ENCODE measurements at places on chromosomes 5 and 9.

GRCh38 chr9:13962006-13962405 is 351.9 kb downstream of the NFIB start:
- H3K27ac ChIP-seq: no peak overlapping the region
- H3K4me3 ChIP-seq: no peak overlapping the region
- H3K4me1 ChIP-seq: no peaks in the 10 kb centered on the region
- no peaks in the 10 kb centered on the region for H3K36me3 ChIP-seq
- H3K27me3 ChIP-seq: no peaks in the 10 kb centered on the region
- DNase-seq: no peak

GRCh38 chr5:60382716-60383115 is 317.2 kb downstream of the DEPDC1B start:
- no peaks in the 10 kb centered on the region for H3K4me1 ChIP-seq
- H3K27ac ChIP-seq: no peak overlapping the region
- no peak for DNase-seq
- no peak overlapping the region for H3K4me3 ChIP-seq

DNA sequence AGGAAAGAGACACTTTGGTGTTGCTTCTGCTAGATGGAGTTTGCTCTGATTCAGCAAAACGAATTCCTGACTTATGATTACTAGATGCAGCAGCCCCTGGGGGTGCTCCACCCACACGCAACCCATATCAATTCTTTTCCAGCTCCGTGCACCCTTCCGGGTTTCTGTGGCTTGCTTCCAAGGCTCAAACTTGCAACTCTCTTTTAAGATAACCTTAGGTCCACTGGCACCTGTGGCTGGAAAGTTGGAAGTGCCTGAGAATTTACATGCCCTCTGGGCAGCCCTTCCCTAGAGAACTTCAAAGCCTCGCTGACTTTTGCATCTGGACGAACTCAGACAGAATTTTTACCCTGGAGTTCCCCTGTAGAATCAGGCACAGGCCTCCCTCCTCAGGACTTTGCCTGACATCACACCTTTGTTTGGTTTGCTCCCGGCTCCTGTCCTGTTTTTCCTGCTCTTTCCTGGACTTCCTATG is 224.9 kb downstream of the SNX18 start:
- H3K36me3 ChIP-seq: no peaks in the 10 kb centered on the region
- DNase-seq: no peak
- H3K4me3 ChIP-seq: no peak overlapping the region
- H3K27ac ChIP-seq: no peak overlapping the region
- H3K27me3 ChIP-seq: no peaks in the 10 kb centered on the region
- H3K4me1 ChIP-seq: no peaks in the 10 kb centered on the region

- peak overlapping the region; percentile 62 for H3K27ac ChIP-seq
- no peaks in the 10 kb centered on the region for H3K4me1 ChIP-seq
- no peaks in the 10 kb centered on the region for H3K36me3 ChIP-seq
- H3K27me3 ChIP-seq: no peaks in the 10 kb centered on the region
- DNase-seq: peak; percentile 67
These were observed 1.5 kb upstream of the IL17B start for GRCh38 chr5:149380466-149381121.

DNA sequence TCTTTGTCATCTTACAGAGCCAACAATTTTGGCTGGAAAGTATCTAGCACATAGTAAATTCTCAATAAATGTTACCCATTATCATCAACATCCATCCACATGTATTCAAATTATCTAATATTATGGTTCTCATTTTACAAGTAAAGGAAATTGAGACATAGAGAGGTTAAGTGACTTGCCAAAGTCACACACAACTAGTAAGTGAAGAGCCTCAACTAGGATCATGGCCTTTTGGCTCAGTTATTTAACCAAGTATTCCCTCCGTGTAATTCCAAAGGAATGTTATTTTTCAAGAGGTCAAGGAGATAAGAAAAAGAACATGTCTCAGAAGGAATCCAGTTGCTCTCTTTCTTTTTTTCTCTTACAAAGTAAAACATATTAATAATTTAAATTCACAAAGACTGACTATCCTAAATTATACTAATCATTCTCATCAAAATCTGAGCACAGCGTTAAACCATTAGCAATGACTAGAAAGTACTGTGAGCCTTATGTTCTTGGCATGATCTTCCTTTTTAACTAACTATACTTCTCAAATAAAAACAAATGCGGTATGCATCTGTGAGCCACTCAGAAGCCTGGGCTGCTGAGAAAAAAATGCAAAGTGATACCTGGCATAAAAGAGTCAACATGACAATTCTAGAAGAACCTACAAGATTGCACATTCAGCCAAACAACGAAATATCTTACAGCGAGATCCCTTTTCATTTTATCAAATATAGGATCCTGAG is 350.9 kb downstream of the GLIS3 start:
- no peak for DNase-seq
- H3K36me3 ChIP-seq: no peaks in the 10 kb centered on the region
- H3K4me3 ChIP-seq: no peak overlapping the region
- H3K27ac ChIP-seq: no peak overlapping the region

DNA sequence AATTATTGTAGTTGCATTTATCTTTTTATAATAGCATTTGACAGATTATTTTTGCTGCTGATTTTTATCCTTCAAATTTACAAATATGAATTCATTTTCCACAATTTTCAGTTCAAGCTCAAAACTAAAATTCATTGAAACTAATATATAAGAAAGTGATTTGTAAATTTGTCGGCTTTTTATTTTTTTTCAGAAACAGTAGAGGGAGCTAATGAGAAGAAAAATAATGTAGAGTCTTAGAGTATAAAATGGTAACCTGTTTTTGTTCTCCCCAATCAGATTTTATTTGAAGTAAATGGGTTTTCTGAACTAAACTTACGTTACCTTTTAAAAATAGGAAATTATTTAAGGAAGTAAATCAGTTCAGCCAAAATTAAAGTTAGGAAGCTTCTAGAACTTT is 19.2 kb downstream of the PRRC1 start:
- no peaks in the 10 kb centered on the region for H3K27me3 ChIP-seq
- H3K36me3 ChIP-seq: no peaks in the 10 kb centered on the region
- H3K4me1 ChIP-seq: no peaks in the 10 kb centered on the region
- no peak overlapping the region for H3K27ac ChIP-seq

DNA sequence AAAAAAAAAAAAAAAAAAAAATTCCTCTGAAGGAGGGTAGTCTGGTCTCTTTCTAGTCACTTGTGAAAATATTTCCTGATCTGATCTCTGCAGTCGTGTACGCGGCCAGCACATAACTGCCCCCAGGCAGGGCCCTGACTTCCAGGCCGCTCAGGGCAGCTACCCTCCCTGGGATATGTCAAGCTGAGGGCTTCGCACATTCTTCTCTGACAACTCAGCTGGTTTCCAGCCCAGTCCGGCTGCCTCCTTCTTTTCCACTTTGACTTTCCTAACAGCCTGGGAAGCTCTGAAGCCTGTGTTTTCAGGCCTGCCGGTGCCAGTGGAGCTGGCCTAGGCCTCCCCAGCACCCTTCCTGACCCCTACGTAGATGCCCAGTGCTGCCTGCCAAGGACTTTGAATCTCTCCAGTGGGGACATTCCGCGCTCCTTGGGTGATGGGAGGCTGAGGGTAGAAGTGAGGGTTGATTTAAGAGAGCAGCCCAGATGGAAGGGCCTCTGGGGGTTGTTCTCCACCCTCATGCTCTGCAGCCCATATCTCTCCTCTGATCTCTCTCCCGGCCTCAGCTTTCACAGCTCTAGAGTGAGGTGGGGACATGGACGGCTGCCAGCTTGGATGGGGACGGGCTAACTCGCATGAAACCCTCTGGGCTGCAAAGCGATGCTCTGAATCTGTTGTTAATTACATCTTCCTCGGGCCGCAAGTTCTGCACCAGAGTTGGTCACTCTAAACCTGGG is 20.7 kb downstream of the COL5A1 start:
- H3K27me3 ChIP-seq: no peaks in the 10 kb centered on the region
- no peak for DNase-seq
- no peaks in the 10 kb centered on the region for H3K4me1 ChIP-seq
- no peak overlapping the region for H3K4me3 ChIP-seq

DNA sequence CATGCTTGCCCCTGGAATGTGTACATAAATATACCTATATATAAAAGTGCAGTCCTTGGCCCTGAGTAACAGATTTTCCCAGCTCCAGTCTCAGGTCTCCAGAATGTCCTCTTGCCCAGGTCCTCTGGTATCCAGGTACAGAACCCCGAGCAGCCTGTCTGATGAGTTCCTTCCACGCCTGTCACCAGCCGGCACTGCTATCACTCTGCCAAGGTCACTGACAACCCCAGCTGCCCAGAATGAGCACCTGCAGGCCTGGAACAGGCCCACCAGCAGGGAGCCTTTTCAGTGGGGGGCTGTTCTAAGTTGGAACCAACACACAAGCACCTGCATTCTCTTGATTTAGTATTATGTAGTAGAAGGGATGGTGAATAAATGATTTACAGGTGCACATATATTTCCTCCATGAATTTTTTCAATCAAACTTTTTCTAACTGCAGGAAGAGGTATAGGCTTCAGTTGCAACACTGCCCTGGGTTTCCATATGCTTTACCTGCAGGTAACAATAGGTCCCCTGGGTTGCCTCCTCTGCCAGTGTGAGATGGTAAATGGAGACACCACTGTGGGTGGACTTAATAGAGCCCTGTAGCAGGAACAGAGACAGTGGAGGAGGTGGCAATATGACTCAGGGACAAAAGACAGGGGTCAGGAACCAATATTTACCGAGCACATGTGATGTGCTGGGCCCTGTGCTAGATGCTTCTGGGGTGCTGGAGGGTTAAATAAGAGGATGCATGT is 291.9 kb downstream of the SPOCK1 start:
- H3K4me3 ChIP-seq: no peak overlapping the region
- no peak for DNase-seq
- H3K36me3 ChIP-seq: no peaks in the 10 kb centered on the region
- H3K27ac ChIP-seq: no peak overlapping the region

DNA sequence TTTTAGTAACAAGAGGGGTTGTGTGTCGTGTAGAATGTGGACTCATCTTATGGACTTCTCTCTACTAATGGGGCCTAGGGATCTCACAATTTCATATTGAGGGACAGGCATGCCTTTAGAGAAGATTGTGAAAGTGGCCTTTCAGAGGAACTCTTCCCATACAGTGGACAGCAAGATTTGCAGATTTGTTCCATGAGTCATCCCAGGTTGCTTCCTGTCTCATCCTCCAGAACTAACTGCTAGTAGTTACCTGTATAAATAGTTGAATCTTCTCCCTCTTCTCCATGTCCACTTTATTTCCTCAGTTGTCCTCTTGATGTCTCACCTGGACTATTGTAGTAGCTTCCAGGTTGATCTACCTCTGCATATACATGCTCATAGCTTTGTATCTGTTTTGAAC is 997.5 kb upstream of the CTNND2 start:
- no peaks in the 10 kb centered on the region for H3K27me3 ChIP-seq
- no peaks in the 10 kb centered on the region for H3K4me1 ChIP-seq
- H3K36me3 ChIP-seq: no peaks in the 10 kb centered on the region
- H3K27ac ChIP-seq: no peak overlapping the region

DNA sequence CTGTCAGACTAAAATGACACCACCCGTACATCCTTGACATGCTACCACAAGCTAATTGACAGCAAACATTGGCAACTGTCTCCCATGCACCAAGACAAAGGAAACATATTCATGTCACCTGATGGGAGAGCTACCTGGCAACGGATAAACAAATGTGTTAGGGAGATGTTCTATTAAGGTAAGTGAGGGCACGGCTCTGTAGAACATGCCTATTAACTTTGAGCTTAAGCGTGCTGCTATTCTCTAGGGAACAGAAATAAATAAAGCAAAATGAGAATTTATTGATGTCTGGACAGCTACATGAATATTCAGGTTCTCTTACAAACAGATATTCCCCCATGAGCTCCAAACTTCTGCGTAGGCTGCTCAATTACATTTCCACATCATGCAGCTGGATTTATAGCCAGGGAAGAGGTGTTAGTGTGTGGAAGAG is 361.4 kb upstream of the RFX3 start:
- DNase-seq: no peak
- no peaks in the 10 kb centered on the region for H3K4me1 ChIP-seq
- no peaks in the 10 kb centered on the region for H3K36me3 ChIP-seq

GRCh38 chr5:17151686-17152085 is 65.7 kb upstream of the BASP1 start:
- no peak for DNase-seq
- no peaks in the 10 kb centered on the region for H3K4me1 ChIP-seq
- no peaks in the 10 kb centered on the region for H3K27me3 ChIP-seq

GRCh38 chr5:169980418-169981053 is at the start of gene INSYN2B:
INSYN2B (minus strand) TSS chr5:169980495; CDS start chr5:169883898, 96,597 bp downstream.
- no peaks in the 10 kb centered on the region for H3K4me1 ChIP-seq
- peak within 1 kb of the TSS; percentile 89 for H3K27ac ChIP-seq
- H3K4me3 ChIP-seq: peak within 1 kb of the TSS; percentile 59
- no peaks in the 10 kb centered on the region for H3K36me3 ChIP-seq

DNA sequence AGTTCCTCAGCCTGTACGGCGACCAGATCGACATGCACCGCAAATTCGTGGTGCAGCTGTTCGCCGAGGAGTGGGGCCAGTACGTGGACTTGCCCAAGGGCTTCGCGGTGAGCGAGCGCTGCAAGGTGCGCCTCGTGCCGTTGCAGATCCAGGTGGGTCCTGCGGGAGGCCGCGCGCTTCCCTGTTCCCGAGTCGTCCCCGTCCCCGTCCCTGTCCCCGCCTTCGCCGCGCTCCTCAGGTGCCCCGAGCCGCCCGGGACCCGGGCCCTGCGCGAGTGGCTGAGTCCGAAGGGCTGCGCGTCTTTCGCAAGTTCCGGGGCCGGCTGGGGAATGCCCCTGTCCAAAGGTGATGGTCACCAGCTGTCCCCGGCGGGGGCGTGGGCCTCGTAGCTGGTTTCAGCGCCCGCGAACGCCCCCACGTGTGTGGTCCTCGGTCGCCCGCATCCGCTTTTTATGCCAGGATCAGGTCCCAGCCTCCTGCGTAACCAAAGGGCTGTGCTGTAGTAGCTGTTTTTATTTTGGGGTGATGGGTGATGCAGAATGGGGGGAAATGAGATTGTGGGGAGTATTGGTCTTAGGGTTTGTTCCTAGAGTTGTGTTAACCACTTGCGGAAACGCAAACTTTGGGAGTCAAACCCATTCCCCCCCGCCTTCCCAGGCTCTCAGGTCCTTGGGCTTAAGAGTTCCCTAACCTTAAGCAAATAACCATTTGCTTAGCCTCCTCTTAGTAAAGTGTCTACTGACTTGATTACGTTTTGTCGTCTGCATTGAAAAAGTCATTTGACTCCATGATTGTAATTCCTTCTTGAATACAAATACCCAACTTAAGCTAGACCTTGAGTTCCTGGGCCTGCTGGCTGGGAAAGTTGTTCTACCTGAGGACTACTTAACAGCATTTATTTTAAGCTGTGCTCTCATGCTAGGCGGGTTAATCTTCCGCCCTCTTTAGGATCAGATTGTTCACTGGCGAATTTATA is 663 bp downstream of the ISOC1 start:
- DNase-seq: peak; percentile 25
- H3K4me3 ChIP-seq: peak overlapping the region; percentile 98
- no peaks in the 10 kb centered on the region for H3K4me1 ChIP-seq
- no peaks in the 10 kb centered on the region for H3K27me3 ChIP-seq
- no peaks in the 10 kb centered on the region for H3K36me3 ChIP-seq
